RWPE2 (cell line): ENCODE measurements at places on chromosomes 1 and 21.

GRCh38 chr1:168991667-168992475, 114.6 kb upstream of the ATP1B1 start:
- no peak for DNase-seq

DNA sequence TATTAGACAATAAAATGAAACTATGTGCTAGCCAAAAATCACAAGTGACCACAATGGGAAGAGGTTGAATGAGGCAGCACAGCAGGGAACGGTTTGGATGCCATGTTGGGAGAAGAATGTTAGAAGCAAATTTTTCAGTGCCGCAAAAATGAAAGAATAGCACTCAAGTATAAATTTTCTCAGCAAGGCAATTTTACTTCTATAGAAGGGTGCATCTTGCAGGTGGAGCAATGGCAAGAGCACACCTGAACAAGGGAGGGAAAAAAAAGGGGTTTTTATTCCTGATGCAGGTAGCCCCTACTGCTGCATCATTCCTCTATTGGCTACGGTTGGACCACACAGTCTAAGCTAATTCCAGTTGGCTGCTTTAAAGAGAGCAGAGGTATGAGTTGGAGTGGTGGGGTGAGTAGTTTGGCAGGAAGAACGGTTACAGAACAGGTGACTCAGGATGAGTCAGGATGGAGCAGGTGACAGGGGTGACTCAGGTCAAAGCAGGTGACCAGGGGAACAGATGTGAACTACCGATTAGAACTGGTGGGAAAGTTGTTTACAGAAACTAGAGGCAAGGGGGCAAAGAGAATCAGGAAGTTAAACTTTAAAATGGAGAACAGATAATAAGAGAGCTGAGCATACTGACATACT, 301.1 kb upstream of the NRIP1 start:
- DNase-seq: no peak

GRCh38 chr1:164470996-164471395, 88.0 kb upstream of the PBX1 start:
- DNase-seq: no peak

DNA sequence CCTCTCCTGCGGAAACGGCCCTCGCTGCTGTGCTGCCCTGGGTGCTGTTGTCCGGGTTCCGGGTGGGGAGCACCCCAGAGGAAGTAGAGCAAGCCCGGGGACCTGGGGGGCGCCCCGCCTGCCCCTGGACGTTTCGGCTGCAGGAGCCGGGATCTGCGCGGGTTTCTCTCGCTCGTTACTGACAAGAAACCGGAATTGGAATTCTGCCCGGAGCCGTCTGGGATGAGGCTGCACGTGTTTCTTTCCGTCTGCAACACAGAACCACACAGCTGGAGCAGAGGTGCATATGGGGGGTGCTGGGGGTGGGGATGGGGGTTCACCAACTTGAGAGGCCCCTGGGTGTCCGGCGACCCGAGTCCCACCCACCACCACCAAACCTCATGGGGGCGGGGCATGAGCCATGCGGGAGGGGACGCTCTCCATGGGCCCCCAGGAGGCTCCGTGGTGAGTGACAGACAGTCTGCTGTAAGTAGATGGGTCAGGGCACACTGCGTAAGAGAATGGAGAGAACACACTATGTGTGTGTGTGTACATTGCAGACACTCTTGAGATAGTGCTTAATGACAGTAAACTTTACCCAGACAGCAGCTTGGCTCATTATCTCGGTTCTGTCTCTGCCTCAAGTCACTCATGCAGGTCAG, 261.4 kb upstream of the C1orf174 start:
- no peak for DNase-seq

DNA sequence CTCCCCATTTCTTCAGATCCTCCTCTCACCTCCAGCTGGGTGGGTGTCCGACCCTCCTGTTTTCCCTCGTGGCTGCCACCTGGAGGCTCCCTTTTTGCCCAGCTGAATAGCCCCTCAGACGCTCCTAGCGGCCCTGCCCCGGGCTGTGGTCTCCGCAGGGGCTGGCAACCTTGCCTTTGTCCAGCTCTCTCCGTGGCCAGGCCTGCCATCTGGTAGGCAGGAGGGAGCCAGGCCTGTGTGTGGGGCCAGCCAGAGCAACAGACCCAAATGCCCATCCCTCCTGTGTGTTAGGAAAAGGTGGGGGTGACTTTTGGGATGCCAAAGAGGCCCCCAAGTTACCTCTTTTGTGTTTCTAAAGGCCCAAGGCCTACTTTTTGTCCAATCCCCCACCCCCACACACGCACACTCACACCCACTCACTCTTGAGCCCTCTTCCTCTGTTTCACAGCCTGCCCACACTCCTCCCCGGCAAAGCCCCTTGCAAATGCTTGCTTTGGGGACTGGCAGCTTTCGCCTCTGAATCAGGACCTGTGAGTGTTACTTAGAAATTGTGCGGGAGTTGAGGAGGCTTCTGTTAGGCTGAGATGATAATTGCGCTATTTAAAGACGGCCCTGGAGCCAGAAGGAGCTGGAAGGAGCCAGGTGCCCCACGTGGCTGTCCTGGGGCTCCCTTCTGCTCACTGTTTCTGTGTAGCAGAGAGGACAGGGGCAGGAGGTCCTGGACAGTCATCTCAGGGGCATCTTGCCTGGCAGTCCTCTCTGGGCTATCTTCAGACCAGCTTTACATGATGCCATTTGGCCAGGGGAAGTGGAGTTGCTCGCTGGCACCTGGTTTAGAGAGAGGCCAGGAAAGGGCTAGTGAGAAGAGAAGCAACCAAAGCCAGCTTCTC, 9.1 kb downstream of the PPFIA4 start:
- DNase-seq: no peak

DNA sequence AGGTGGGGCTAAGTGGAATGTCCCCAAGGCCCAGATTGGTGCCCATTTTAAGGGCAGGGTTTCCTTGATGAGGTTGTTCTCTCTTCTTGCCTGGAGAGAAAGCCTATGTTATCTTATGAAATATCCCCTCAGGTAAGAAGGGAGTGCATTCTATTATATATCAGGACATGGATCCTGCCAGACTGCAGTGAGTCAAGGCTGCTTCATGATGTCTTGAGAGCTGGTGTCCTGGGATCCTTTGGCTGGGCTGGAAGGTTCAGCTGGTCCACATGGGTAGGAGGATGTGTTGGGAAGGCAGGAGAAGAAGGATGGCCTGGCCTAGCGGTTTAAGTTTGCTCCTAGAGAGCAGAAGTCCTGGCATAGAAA, 207.6 kb downstream of the ROR1 start:
- DNase-seq: no peak

DNA sequence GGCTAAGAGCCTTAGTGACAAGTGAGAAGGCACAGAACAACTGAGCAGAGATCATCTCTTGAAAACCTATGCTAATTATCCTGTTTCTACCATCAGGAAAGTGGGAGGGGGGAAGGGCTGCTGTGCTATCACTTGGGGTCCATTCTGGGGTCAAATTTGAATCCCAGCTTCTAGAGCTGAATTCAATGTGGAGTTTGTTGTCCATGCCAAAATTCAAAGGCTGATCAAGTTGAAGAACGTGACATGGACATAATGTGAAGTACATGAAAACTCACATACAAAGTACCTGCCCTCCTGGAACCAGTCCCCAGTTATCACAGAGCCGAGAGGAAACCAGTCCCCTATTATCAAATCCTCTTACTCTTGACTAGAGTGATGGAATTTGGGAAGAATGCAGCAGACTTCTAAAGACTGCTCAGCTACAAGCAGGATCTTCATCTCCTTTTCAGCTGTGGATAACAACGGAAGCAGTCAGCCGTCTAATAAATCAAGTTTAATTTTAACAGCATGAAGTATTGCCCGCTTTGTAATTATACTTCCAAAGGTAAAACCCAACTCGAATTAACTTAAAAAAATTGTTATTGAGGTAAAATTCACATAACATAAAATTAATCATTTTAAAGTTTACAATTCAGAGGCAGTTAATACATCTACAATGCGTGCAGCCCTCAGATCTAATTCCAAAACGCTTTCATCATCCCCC, 78.3 kb downstream of the SLC45A1 start:
- no peak for DNase-seq

DNA sequence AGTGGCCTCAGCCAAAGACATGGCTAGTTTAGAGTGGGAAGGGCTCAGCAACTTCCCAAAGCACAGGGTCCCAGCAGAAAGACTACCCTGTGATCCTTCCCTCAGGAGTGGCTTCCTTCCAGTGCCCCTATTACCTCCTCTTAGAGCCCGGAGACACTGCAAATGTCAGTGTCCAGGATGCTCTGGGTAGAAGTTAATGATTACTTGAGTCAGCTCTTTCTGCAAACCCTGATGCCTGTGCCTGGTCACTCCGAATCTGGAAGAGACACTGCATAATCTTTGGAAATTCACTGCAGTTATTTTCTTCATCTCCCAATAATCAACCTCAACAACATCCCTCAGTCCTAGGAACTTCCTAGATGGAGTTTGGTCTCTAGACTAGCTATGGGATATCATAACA, 27.2 kb upstream of the MGST3 start:
- no peak for DNase-seq

DNA sequence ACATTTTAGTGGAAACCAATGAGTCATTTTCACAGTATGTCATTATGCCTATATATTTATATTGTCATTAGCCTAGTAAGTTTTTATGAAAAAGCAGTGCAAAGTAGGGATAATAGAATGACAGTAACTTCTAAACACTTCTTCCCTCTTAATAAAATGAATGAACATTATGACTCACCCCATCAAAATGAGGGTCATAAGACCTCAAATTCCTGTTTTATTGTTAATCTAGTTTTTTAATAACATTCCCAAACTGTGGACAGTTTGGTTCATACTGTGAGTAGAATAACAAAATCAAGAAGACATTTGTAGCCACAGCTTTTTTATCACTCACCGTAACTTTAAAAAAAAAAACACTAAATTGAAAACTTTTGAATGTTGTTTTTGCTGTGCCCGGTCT, 160.5 kb downstream of the LRRC40 start:
- no peak for DNase-seq

DNA sequence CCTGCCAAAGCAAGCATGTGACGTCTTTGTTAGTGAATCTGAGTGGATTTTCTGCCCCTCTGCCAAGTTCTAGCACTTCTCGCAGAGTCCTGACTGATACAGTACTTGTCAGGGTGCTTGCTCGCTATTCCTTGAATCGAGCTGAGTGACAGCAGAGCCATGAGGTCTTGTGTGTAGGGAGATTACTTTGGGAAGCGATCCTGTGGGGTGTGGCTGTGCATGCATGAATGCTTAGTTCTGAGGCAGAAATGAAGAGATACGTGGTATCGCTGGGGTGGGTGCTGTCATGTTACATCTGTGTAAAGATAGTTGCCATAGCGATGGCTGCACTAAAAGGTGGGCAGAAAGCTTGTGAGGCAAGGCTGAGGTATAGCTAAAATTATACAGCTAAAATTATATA, 19.3 kb upstream of the DNAJC28 start:
- no peak for DNase-seq

DNA sequence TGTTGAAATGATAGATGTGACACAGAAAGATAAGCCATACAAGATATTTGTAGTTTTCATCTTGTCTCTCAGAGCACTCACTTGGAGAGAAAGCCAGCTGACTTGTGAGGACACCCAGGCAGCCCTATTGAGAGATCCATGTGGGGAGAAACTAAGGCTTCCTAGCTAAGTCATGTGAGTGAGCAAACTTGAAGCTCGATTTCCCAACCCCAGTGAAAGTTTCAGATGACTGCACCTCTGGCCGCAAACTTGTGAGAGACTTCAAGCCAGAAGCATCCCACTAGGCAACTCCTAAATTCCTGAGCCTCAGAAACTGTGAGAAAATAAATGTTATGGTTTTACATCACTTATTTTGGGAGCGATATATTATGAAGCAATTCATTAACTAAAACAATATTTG, 832.3 kb downstream of the LTN1 start:
- DNase-seq: no peak

DNA sequence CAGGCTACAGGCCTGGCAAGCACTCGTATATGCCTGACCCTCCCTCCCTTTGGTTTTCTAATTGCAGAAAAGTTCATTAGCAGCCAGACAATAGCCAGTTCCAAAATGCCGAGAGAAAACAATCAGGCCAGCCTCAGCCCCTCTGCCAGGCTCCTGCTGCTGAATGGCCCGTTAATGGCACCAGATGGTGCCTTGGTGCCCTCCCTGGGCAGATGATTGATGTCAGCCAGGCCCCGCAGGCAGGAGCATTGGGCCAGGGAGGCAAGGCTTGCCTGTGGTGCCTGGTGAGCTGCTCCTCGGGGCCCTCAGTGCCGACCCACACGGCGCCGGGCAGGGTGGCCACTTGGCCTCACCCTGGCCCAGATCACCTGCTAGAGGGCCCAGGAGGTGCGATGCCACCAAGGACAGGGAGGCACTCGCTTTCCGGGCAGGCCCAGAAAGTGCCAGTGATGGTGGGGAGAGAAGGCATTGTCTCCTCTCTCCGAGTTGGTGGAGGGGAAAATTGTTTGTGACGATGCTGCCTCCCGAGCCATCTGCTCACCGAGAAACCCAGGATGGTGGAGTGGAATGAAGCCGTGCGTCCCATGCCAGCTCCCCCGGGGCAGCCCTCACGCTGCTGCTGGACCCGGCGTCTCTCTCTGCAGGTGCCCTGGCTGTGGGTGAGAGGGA, 28.1 kb downstream of the QSOX1 start:
- peak; percentile 45 for DNase-seq

DNA sequence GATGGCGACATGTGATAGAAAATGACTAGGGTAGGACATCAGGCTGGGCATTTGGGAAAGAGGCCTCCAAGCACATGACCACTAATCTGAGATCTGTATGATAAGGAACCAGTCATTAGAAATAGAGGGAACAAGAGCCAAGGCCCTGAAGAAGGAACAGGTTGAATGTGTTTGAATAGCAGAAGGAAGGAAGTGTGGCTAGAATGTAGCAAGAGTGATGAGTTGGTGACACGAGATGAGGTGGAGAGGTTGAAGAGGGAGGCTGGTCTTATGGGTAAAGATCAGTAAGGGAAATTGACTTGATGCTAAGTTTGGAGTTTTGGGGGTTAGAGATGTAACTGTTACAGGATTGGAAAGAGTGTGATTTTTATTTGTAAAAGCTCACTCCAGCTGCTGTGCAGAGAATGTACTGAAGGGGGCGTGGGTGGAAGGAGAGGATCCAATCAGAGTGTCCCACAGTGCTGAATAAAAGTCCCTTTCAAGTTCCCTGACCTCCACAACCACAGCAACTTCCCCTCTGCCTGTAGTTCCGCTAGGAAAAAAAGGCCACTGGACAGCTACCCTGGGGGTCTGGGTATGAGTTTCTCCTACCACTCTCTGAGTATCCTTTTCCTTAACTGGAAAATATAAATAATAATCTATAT, 295.0 kb downstream of the OMA1 start:
- no peak for DNase-seq

DNA sequence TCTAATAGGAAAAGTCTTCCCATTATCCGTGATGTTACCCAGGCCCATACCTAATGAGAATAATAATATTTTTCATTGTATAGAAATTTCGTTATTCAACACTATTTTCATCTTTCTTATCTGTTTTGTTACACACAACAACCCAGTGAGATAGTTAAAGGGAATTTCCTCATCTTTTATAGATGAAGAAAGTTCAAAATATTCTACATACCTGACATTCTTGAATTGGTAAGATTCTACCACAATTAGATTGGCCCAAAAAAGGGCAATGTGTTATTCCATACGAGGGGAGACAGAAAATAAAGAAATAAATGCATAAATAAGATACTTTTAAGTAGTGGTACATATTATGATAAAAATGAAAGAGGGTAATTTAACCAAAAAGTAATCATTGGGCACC, 405.5 kb upstream of the ADAMTS5 start:
- no peak for DNase-seq

GRCh38 chr1:223444411-223444810, 51.2 kb downstream of the CCDC185 start:
- no peak for DNase-seq
